ENCODE measurements at places on chromosomes 16 and 17.
A peak's percentile ranks its signal among the peaks of the same experiment; 100 is the strongest.

GRCh38 chr16:59707436-59708226 is 973.5 kb upstream of the GOT2 start:
- DNase-seq = no peak

GRCh38 chr17:18257268-18257981 is 1.1 kb downstream of the FLII start:
- peak; percentile 41 for DNase-seq

DNA sequence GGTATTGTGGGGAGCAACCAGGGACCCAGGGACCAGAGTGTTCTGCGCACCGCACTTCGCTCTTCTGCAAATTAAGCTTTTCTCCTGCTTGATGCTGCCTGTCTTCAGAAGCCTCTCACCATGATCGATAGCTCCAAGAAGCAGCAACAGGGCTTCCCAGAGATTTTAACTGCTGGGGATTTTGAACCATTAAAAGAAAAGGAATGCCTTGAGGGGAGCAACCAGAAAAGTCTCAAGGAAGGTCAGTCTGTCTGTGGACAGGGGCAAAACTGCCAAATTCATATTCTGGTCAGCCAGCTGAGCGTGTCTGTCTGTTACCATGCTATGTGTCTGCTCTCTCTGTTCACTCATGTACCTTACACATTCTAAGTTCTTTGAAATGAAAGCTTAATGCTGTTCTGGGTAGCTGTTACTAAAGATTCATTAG is 115.7 kb downstream of the MRTFB start:
- no peak for DNase-seq

- no peak for DNase-seq
Measured at GRCh38 chr17:79543531-79543930, 67.3 kb downstream of the RBFOX3 start.

- no peak for DNase-seq
Measured at GRCh38 chr17:35088356-35088880, 24.9 kb upstream of the RFFL start.

DNA sequence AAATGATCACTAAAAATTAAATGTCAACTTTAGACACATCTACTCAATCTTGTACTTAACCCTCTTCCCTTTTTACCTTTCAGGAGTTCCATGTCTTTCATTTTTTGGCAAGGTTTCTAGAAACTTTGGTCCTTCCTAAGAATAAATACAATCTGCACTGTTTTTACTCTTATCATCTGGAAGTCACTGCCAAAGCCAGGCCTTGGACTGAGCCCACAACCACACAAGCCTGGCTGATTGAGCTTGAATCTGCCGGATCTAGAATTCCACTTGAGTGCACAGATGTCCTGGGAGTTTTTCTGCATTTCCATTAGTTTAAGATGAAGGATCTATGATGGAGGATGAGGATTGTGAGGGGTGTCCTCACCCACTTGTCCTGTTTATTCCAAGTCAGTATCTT is 126.1 kb downstream of the VPS53 start:
- DNase-seq = no peak

GRCh38 chr17:19332371-19333131 is 30.0 kb downstream of the B9D1 start:
- DNase-seq = no peak

DNA sequence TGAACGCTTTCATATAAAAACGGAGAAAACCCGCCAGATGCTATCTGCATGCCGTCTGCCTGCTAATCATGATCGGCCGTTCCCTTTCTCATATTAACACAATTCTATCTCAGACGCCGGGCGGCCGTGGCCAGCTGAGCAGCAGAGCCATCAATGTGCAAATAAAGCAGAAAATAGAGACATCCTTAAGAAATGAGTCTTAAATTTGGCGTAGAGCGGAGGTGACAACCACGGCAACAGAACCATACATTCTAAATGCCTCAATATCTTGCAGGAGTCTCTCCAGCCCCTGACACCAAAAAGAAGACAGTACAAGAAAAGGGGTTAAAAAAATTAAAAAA is 2.7 kb upstream of the IRX5 start:
- DNase-seq = no peak

DNA sequence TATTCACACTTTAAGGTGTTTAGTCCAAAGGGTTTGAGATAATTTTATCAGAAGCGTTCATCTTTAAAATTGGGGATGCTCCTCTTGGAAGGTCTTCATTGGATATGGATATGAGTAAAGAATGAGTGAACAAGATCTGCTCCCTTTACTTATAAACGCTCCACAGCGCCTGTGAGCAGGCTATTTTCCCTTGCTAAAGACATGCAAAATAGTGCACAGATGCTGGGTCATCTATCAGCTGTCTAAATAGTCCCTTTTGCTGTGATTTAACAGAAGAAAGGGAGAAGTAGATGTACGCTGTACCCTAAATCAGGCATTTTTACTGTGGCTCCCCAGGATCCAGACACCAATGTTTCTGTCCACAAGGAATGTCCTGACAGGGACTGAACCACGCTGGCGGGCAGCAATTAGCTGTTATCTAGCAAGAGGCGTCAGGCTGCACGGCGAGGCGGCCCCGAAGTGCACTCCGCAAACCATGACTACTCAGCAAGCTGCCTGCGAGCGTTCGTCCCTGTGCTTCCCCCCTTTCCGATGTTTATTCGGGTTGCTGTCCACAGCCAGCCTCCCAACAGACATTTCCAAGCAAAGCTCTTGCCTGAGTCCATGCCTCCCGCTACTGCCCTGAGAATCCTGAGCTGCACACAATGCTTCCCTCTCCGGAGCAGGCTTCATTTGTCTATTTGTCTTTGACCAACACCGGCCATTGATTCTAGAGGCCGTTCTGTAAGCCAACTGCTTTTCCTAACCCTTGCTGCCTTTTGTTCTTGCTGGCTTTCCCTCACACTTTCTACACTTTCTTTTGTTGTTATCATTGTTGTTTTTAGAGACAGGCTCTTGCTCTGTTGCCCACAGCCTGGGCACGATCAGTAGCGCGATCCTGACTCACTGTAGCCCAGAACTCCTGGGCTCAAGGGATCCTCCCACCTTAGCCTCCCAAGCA is 55.7 kb upstream of the CNEP1R1 start:
- no peak for DNase-seq

GRCh38 chr16:22220714-22221113 is 14.6 kb downstream of the EEF2K start:
- no peak for DNase-seq

- no peak for DNase-seq
Measured at GRCh38 chr16:56709443-56710040, 20.4 kb upstream of the NUP93 start.

- no peak for DNase-seq
Measured at GRCh38 chr17:4833941-4834680, 971 bp downstream of the MINK1 start.

- DNase-seq = no peak
Measured at GRCh38 chr17:81127526-81128177, 37.7 kb upstream of the PVALEF start.

- DNase-seq = no peak
Measured at GRCh38 chr16:2226918-2227317, 3.5 kb downstream of the E4F1 start.

DNA sequence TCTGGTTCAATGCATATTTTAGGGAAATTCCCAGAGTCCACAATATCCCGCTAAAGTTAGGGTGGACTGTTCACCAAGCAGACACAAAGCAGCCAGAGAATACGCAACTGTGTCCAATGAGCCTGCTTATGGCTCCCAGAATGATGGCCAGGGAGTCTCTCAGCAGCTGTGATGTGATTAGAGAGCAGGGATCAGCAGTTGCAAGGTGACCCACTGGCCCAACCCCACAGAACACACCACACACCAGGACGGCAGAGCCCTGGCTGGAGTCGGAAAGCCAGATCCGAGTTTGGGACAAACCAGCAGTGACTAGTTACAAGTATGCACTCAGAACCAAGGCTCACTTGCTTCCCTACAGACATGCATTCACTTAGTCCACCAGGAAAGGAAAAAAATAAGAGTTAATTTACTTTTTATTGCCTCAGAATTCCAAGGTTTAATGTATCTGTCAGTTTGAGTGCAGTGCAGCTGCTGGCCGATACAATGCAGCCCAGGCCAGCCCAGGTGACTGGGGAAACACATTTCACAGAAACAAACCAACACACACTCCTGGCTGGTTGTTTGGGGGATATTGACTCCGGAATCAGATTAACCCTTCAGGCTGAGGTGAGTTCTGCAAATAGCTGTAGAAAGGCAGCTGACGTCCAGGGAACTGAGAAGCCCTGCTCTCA is 121.7 kb downstream of the HIC1 start:
- no peak for DNase-seq

- DNase-seq = no peak
Measured at GRCh38 chr17:27974531-27975145, 67.8 kb upstream of the NLK start.

DNA sequence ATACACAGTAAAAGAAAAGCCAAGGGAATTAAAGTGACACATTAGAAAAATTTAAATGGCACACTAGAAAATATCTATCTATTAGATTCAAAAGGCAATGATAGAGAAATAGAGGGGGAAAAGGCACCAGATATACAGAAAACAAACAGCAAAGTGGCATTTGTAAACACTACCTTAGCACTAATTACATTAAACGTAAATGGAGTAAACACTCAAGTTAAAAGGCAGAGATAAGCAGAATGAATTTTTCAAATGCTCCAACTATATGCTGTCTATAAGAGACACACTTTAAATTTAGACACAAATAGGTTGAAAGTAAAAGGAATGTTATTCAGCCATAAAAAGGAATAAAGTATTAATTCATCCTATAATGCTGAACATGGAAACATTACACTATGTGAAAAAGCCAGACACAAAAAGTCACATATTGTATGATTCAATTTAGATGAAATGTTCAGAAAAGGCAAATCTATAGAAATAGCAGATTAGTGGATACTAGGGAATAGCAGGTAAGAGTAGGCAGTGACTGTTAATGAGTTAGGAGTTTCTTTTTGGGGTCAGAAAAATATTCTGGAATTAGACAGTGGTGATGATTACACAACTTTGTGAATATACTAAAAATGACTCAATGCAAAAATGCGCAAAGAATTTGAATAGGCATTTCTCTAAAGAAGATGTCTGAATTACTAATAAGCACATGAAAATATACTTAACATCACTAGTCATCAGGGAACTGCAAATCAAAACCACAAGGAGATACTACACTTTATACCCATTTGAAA is 92.4 kb downstream of the BRIP1 start:
- DNase-seq = no peak

DNA sequence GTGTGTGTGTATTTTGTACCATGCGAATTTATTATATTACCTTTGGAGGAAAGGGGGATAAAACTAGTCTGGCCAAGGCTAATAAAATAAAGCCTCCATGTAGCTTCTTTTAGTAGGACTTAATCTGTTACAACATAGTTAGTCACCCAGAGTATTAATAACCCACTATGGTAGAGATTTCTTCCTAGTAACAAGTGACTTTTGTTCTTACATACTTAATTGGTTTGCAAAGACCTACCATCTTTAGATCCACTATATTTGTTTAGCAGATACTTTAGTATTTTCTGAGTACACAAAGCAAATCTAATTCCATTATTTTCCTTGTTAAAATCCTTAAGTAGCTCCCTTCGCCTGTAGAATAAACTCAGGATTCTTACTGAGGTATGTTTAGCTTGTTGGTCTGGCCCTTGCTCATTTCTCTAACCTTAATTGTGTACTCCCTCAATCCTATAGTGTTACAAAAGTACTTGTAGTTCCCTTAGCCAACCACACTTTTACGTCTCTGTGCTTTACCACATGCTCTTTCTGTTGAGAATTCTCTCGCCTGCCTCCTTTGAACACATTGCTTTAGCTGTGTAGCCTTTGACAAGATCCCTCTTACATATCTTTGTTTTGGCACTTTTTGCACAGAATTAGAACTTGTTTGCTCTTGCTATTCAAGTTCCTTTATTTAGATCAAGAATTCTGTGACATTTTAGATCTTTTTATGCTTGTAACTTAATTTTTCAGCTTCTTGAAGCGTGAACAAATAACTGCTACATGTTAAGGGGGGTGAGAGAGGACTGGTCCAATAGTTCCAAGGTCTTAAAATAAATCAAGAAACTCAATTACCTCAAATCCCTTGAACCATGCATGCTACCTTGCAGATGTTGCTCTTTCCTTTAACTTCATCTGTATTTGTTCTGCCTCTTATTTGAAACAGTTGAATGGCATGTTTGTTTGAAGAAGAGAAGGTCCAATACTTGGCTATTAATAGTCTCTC is 23.8 kb downstream of the CLTC start:
- no peak for DNase-seq

DNA sequence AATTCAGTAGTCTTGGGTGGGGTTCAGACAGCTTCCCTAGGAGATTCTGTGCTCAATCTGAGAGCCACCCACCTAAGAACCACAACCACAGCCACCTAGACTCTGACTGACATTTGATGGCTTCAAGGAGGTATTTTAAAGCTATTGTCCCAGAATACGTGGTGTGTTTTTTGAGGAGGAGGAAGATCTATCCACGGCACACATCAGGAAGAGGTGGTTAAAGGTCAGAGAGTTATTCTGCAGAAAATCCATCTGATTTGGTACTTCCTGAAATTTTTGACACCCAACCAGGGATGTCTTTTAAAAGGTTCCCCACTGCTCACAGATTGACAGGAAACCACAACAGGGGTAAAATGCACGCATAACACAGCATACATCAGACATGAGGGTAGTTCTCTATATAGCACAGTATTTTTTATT is 25.1 kb downstream of the SMARCE1 start:
- DNase-seq = no peak

DNA sequence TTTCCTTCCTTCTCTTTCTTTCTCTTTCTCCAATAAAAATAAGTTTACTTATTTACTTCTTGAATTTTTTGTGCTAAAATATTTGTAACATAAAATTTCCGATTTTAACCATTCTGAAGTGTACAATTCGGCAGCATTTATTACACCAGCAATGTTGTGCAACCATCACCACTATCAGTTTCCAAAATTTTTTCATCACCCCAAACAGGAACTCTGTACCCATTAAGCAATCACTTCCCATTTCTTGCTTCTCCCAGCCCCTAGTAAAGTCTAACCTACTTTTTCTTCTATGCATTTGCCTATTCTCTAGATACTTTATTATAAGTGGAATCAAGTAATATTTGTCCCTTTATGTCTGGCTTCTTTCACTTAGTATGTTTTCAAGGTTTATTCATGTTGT is 2.5 kb upstream of the HP start:
- DNase-seq = no peak

DNA sequence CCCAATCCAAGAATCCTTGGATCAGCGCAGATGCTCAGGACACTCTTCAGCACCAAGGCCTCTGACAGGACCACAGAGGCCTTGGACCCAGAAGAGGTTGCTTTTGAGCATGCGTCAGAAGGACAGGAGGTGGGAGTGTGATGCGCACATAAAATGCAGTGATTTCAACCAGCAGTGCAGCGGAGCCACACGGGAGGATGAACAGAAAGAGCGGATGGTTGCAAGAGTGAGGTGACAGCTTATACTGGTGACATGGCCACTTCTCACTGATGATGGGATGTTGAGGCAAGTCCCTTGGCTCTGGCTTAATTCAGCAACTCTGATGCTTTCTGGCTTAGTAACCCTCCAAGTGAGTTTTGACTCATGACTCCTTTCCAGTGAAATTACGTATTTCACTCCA is 25.2 kb upstream of the ERN1 start:
- no peak for DNase-seq

- no peak for DNase-seq
Measured at GRCh38 chr17:57724729-57725125, 20.4 kb downstream of the CCDC182 start.

- no peak for DNase-seq
Measured at GRCh38 chr16:57388359-57389086, 16.0 kb upstream of the CCL17 start.

Measured in omental fat pad (tissue), 4 donors.